ENCODE measurements at places on chromosomes 5 and 9.

DNA sequence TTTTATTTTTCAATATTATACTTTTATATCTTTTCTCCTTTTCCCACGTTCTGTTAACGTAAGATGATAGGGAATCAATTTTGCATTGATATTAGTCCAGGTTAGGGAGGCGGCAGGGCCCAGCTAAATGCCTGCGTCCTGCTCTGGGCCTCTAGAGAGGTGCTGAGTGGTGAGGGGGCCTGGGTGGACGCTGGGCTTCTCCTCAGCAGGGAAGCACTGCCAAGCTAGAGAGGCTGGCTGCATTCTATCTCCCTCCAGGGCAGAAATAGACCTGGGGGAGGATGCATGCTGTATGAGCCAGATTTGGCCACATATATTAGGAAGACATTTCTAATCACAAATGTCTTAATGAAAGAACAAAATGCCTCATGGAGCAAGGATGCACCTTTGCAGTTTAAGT, 43.6 kb upstream of the NKX2-5 start:
- DNase-seq: no peak

GRCh38 chr9:33445389-33446239, 1.8 kb downstream of the AQP3 start:
- DNase-seq: no peak

DNA sequence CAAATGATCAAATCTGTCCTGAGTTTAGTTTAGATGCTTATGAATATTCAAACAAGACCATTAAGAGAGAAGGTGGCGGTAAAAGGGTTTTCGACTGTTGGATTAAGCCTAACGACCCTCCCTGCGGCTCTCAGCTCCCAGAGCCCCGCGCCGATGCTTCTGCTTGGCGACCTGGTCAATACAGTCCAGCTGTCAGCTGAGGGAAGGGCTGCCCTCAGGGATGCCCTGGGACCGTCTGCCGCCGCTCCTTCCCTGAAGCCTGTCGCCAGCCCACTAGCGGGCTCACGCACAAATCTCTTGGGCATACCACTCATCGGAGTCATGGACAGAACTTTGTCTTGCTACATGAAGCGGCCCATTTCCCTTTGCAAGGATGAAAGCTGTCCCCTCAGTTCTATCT, 136.6 kb upstream of the RAPGEF1 start:
- no peak for DNase-seq

- no peak for DNase-seq
Observed at GRCh38 chr9:101371813-101372212, 13.0 kb downstream of the BAAT start.

DNA sequence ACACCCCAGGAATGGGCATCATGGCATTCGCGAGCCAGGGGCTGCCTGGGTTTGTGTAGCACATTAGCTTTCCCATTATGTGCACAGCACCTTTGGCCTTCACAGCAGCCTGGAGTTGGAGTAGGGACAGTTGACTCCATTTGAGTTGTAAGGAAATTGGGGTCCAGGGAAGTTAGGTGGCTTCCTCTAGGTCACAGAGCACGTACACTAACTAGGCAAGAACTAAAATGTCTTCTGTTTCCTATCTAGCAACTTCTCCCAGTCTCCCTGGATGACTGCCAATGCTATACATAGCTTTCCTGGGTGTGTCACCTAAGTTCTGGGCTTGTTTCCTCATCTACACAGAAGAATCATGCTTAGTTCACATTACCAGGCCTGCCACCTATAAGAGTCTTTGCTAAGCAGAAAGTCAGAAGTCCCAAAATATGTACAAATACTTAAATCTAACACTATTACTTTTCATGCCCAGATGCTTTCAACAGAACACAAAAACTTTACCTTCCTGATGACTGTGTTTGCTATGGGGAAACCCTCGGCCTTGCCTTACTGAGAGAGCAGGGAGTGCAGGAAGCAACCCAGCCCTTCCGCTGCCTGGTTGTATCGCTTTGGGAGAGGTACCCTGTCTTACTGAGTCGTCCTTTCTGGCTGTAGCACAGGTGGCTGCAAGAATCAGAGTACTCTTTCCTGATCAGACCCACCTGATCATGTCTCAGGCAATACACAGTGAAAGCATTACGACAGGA, 12.0 kb downstream of the MACROH2A1 start:
- no peak for DNase-seq

GRCh38 chr9:126636983-126637798, 23.5 kb downstream of the LMX1B start:
- no peak for DNase-seq

GRCh38 chr9:38141746-38142591, 72.9 kb upstream of the SHB start:
- no peak for DNase-seq

DNA sequence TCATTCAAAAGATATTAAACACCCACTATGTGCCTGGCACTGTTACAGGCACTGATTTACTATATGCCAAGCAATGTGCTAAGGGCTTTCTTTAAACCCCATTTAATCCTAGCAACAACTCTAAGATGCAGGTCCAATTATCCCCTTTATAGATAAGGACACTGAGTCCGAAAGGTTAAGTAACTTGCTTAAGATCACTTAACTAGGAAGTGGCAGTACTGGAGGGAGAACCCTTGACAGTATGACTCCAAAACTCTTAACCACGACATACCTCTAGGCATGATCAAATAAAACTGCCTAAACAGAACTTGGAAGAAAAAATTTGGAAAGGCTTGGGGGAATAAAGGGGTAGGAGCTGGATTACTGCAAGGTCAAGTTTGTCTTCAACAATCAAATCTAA, 1.7 kb downstream of the RAB14 start:
- no peak for DNase-seq

DNA sequence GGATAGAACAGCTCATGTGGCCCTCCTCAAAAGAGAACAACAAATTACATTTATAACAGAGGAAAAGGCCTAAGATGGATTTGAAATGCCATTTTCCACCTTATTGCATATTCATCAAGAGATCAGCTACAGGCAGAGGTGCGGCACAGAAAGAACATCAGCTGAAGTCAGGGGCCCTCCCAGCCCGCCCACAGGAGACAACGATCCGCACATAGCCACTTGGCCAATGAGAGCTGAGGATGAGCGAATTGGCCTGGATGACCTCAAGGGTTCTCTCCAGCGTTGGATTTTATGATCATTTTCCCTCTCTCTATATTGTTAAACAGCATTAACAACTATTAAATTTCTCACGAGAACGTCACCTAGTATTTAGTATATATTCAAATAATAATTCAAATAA, 97.6 kb downstream of the GNAQ start:
- no peak for DNase-seq

GRCh38 chr5:73412597-73412988, 36.0 kb downstream of the FOXD1 start:
- DNase-seq: no peak

- DNase-seq: no peak
Observed at GRCh38 chr9:117777823-117778222, 73.6 kb downstream of the TLR4 start.

DNA sequence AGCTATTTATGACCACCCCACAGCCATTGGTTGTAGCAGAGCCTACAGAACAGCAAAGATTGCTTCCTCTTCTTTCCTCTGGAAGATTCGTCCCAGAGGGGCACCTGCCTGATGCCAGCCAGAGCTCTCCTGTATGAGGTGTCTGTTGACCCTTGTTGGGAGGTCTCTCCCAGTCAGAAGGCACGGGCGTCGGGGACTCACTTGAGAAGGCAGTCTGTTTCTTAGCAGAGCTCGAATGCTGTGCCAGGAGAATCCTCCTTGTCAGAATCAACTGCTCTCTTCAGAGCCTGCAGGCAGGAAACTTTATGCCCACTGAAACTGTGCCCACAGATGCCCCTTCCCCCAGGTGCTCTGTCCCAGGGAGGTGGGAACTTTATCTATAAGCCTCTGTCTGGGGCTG, 479.5 kb upstream of the IZUMO3 start:
- no peak for DNase-seq

DNA sequence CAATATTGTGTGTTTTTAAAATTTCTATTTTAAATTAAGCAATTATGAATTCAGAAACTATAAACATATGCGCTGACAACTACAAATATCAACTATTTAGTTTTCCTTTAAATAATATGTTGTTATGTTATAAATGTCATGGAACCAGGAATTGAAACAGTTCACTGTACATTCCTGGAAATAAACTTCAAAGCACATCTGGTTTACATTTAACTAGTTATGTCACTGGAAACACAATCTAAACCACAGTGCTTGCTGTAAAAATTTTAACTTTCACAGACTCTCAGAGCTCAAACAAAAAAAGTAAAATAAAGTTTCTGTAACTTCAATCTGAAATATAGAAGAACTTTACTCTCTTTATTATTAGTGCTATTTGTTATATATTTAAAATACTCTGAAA, 179.2 kb downstream of the FBN2 start:
- no peak for DNase-seq

GRCh38 chr9:113528811-113529210, 65.3 kb downstream of the RGS3 start:
- no peak for DNase-seq

GRCh38 chr9:123138163-123138562, 104.7 kb downstream of the GPR21 start:
- DNase-seq: no peak

GRCh38 chr5:110056580-110057114, 366.9 kb downstream of the MAN2A1 start:
- DNase-seq: no peak

- no peak for DNase-seq
Observed at GRCh38 chr5:6604341-6604740, 28.5 kb downstream of the NSUN2 start.

DNA sequence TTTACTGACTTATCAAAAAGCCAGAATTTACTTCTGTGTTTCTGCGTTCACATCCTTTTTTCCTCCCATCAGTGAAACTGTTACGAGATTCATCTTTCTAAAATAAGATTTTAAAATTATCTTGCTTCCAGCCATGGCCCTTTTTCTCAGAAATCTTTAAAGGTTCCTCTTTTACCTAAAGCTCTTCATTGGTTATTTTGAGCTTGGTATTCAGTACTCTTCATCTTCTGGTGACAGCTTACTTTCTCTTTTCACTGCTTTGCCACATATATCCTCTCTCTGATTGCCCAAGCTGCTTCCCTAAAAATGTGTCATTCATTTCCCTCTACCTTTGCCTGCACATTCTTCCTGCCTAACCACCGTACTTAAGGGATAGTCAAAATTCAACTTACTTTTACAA, 32.3 kb downstream of the TGFBR1 start:
- DNase-seq: no peak

- DNase-seq: no peak
Observed at GRCh38 chr5:150285114-150285513, 4.5 kb downstream of the CAMK2A start.

DNA sequence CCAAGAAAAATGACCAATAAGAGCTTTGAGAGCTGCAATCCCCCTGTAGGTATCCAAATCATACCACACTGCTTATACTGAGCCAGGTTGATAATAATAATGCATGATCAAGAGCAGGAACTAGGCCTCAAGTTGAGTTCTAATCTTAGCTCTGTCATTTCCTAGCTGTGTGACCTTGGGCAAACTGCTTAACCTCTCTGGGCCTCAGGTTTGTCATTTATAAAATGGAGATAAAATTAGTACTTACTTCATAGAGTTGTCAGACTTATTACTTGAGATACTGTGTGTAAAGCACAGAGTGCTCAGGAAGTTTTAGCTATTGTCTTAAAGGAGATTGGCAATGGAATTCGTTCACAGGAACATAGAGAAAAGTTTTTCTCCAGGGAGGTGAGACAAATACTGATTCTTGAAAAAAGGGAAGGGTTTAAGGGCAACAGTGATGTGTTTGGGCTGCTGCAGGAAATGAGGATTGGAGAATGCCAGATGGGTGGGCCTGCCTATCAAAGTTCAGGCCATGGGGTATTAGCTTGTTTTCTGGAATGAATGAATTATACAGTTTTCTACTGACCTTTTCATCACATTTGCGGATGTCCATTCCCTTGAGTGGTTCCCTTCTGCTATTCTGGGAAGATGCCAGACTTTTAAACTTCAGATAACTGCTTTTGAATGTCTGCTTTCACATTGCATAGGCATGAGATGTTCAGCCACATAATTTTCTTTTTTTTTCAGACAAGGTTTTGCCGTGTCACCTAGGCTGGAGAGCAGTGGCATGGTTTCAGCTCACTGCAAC, 10.2 kb upstream of the ATP6V0E1 start:
- DNase-seq: no peak

DNA sequence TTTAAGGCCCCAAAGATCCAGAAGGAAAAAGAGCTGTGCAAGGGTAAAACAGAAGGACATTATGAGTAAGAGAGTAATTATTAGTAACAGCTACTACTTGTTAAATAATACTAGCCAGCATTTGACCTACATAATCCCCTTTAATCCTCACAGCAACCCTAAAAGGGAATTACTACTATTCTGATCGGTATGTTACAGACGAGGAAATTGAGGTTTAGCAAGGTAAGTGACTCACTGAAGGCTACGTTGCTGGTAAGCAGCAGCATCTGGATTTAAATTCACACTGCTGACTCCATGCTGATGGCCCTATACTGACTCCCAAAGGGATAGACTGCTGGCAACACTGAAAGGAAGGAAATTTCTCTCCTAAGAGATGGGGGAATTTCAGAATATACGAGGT, 3.7 kb upstream of the FSD1L start:
- DNase-seq: no peak

GRCh38 chr5:32837211-32837610, 126.1 kb downstream of the NPR3 start:
- no peak for DNase-seq

Measured in GM19239 (cell line).